Stimulated activated CD4-positive, alpha-beta T cell treated with anti-CD3 and anti-CD28 coated beads, Interleukin-1b, Interleukin-23, amount 100 ng/mL, for 1 hour (primary cell): ENCODE measurements at places on chromosomes 4 and X.

- no peak for DNase-seq
These were observed 57.2 kb downstream of the IRF2 start for GRCh38 chr4:184416913-184417734.

DNA sequence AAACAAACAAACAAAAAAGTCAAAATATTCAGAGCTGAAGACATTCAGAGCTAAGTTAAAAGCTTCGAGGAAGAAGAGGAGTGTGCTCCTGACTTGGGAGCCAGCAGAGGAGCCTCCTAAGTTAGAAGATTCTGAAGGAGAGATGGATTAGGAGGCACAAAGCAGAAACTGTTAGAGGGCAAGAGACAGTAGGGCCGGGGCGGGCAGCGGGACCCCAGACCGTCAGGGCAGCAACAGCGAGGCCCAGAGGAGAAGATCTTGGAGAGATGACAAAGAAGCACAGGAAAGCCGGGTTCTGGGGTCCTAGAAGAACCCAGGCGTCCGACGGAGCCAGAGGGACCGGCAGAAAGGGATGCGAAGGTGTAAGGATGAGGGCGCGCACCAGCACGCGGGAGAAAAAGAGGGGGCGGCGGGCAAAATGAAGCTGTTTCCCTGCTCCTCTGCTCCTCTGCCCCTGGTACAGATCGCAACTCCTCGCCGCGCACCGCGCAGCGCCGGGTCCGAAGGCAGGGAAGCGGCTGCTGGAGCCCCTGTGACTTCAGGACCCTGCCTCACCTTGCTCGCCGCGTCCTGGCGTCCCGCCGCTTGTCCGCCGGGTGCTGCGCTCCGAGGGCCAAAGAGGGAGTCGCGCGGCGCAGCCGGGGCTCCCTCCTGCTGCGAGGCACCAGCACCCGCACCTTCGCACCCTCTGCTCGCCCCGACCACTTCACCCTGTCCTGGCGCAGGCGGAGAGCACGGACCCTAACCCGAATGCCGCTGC, 477 bp downstream of the KLHL13 start:
- DNase-seq: no peak

- no peak for DNase-seq
These were observed 317.1 kb downstream of the UNC5C start for GRCh38 chr4:95231681-95232080.

GRCh38 chr4:140213749-140214148, 59.8 kb upstream of the MAML3 start:
- no peak for DNase-seq

GRCh38 chr4:181688872-181689271, 554.3 kb upstream of the TENM3 start:
- DNase-seq: no peak

DNA sequence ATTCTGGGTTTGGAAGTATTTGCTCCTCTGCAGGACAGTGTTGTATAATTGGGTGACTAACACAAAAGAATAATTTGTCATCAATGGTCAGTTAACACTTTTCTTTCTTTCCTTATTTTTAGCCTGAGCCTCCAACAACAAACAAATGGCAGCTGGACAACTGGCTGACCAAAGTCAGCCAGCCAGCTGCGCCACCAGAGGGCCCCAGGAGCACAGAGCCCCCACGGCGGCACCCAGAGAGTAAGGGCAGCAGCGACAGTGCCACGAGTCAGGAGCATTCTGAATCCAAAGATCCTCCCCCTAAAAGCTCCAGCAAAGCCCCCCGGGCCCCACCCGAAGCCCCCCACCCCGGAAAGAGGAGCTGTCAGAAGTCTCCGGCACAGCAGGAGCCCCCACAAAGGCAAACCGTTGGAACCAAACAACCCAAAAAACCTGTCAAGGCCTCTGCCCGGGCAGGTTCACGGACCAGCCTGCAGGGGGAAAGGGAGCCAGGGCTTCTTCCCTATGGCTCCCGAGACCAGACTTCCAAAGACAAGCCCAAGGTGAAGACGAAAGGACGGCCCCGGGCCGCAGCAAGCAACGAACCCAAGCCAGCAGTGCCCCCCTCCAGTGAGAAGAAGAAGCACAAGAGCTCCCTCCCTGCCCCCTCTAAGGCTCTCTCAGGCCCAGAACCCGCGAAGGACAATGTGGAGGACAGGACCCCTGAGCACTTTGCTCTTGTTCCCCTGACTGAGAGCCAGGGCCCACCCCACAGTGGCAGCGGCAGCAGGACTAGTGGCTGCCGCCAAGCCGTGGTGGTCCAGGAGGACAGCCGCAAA, 106.0 kb downstream of the KLHL8 start:
- DNase-seq: no peak

DNA sequence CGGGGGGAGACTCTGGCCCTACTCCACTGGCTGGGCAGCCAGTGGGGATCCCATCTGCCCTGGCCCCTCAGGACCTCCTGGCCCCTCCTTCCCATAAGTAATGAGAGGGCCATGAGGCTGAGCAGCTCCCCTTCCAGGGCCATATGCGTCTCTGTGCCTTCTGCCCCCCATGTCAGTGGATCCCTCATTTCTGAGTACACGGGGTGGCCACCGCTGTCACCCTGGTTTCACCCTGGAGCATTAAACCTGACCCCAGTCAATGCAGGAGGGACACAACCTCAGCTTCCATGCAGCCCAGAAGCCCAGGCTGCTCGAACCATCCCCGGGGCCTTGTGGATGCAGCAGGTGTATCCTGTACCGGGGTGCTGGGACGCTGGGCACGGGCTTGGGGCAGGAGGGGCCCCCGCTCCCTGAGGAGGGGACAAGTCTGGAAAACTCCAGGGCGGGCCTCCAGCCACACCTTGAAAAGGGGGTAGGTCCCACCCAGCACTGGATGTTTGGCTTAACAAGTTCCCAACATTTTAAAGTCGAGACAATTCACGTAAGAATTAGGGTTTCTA, 24.2 kb downstream of the ATP5ME start:
- no peak for DNase-seq

DNA sequence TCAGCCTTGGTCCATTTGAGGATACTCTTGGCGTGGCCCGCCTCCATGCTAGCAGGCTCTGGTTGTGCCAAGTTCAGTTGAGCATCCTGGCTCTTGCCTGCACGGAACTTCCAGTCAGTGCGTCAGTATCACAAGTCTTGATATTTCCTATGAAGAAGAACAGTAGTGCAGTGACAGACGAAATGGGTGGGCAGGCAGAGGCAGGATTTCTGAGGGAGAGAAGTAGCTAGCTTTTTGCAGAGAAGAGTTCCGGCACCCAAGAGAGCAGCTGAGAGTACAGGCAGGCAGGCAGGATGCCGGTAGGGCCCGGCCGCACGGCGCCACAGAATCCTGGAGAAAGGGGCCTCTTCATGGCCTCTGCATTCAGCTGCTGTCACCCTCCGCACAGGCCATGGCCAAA, 56.1 kb upstream of the MSANTD1 start:
- DNase-seq: no peak

GRCh38 chr4:137253949-137254348, 278.3 kb downstream of the PCDH18 start:
- no peak for DNase-seq

DNA sequence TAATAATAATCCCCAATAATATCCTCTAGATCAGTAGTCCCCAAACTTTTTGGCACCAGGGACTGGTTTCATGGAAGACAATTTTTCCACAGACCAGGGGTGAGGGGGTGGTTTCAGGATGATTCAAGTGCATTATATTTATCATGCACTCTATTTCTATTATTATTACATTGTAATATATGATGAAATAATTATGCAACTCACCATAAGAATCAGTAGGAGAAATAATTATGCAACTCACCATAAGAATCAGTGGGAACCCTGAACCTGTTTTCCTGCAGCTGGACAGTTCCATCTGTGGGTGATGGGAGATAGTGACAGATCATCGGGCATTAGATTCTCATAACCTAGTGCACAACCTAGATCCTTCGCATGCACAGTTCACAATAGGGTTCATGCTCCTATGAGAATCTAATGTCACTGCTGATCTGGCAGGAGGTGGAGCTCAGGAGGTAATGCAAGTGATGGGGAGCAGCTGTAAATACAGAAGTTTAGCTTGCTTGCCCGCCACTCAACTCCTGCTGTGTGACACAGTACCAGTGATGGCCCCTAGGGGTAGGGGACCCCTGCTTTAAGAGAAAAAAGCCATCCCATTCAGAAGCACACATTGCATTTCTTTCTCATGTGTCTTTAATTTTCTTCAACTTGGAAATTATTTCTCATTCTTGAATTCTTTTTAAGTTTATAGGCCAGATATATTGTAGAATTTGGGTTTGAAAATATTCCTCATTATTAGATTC, 16.0 kb upstream of the SH3RF1 start:
- no peak for DNase-seq

- peak; percentile 20 for DNase-seq
These were observed 7.0 kb downstream of the MTM1 start for GRCh38 chrX:150575419-150575814.

GRCh38 chrX:102345916-102346315, 93.9 kb downstream of the NXF2B start:
- DNase-seq: peak; percentile 44

DNA sequence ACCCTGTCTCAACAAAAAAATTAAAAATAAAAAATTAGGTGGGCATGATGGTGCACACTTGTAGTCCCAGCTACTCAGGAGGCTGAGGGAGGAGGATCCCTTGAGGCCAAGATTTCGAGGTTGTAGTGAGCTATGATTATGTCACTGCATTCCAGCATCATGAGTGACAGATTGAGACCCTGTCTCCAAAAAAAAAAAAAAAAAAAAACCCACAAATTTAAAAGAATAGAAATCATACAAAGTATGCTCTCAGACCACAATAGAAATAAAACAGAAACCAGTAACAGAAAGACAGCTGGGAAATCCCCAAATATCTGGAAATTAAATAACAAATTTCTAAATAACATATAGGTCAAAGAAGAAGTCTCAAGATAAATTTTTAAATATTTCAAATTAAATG, 81.0 kb upstream of the HUWE1 start:
- no peak for DNase-seq
